Trophoblast cell (in vitro differentiated cells and primary cell): ENCODE measurements at places on chromosomes 1 and 21.
A peak's percentile ranks its signal among the peaks of the same experiment; 100 is the strongest.

GRCh38 chr1:193322211-193322610 lies 135.8 kb upstream of the B3GALT2 start:
- DNase-seq = peak; percentile 77
- no peaks in the 10 kb centered on the region for H3K4me1 ChIP-seq
- no peak overlapping the region for H3K4me3 ChIP-seq
- peak overlapping the region; percentile 9 for H3K27ac ChIP-seq
- H3K27me3 ChIP-seq = no peaks in the 10 kb centered on the region
- no peaks in the 10 kb centered on the region for H3K36me3 ChIP-seq

- H3K4me1 ChIP-seq = no peaks in the 10 kb centered on the region
- H3K4me3 ChIP-seq = no peak overlapping the region
- peak; percentile 35 for DNase-seq
- peaks cover 50% of the 10 kb centered on the region for H3K36me3 ChIP-seq
- no peaks in the 10 kb centered on the region for H3K27me3 ChIP-seq
Observed at GRCh38 chr1:10170239-10170574, 40.2 kb upstream of the KIF1B start.

DNA sequence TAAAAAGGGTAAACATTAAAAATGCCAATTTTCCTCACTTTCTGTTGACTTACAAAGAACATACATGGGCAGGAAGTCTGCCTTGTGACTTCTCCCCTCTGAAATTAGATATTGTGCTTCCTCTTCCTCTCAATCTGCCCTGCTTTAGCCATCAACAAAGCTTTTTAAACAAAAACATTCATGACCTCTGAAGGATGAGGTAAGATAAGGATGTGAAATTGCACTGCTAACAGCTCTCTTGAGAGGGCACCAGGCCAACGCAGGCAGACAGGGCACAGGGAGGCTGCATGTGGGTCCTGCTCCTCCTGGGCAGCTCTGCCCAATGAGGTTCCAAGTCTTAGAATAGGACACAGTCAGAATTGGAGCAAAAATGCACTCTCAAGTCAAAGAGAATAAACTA lies 62.1 kb downstream of the DEGS1 start:
- peaks cover 8% of the 10 kb centered on the region for H3K36me3 ChIP-seq
- no peaks in the 10 kb centered on the region for H3K27me3 ChIP-seq
- H3K4me1 ChIP-seq = no peaks in the 10 kb centered on the region
- no peak for DNase-seq
- H3K27ac ChIP-seq = no peak overlapping the region

GRCh38 chr1:150558761-150559655 lies 9.8 kb downstream of the ADAMTSL4 start:
- H3K36me3 ChIP-seq = peaks cover 29% of the 10 kb centered on the region
- H3K27me3 ChIP-seq = no peaks in the 10 kb centered on the region
- H3K27ac ChIP-seq = peak overlapping the region; percentile 15
- DNase-seq = peak; percentile 69
- H3K4me1 ChIP-seq = peaks cover 31% of the 10 kb centered on the region

- peaks cover 17% of the 10 kb centered on the region for H3K36me3 ChIP-seq
- H3K27me3 ChIP-seq = no peaks in the 10 kb centered on the region
Observed at GRCh38 chr1:228734881-228735801, at the start of gene RHOU. RHOU (plus strand) TSS chr1:228735479; CDS start chr1:228735743, 264 bp downstream.

DNA sequence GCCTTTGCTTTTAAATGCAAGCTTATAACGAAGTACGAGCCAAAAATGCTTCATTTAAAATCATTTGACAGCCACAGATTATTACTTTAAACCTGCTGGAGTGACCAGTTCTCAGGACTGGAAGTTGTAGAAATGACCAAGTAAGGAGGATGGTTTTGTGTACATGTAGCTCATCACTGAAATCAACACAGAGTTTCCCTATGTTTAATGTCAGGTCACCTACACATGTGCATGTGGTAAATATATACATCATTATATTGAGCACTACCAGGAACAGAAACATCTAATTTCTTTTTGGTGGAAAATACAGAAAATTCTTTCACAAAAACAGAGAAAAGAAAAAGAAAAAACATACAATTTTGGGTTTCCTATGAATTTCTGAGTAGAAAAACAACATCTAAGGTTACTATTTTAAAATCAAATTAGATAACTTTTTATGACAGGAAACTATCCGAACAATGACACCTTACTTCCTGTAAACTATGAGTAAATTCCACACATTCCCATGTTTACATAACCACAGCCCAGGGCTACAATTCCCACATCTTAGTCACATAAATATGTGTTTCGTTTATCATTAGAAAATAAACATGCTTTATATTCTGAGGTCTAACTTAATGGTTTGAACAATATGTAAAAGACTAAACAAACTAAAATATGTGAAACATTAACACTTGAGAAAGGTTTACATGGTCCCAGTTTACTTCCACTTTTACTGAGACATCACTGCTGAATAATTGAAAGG lies 73.6 kb downstream of the ZNF281 start:
- no peaks in the 10 kb centered on the region for H3K27me3 ChIP-seq
- DNase-seq = peak; percentile 84
- peaks cover 3% of the 10 kb centered on the region for H3K4me1 ChIP-seq
- no peak overlapping the region for H3K4me3 ChIP-seq
- H3K27ac ChIP-seq = no peak overlapping the region

- H3K36me3 ChIP-seq = no peaks in the 10 kb centered on the region
- H3K27me3 ChIP-seq = no peaks in the 10 kb centered on the region
- no peak for DNase-seq
- H3K4me3 ChIP-seq = no peak overlapping the region
- no peaks in the 10 kb centered on the region for H3K4me1 ChIP-seq
Observed at GRCh38 chr1:3417934-3418333, 36.5 kb upstream of the ARHGEF16 start.

- DNase-seq = no peak
- H3K27ac ChIP-seq = no peak overlapping the region
- no peaks in the 10 kb centered on the region for H3K27me3 ChIP-seq
- no peak overlapping the region for H3K4me3 ChIP-seq
- no peaks in the 10 kb centered on the region for H3K4me1 ChIP-seq
- H3K36me3 ChIP-seq = no peaks in the 10 kb centered on the region
Observed at GRCh38 chr1:76336931-76337371, 262.4 kb downstream of the ST6GALNAC3 start.

- no peaks in the 10 kb centered on the region for H3K4me1 ChIP-seq
- H3K27me3 ChIP-seq = no peaks in the 10 kb centered on the region
- no peak overlapping the region for H3K4me3 ChIP-seq
- no peaks in the 10 kb centered on the region for H3K36me3 ChIP-seq
- H3K27ac ChIP-seq = no peak overlapping the region
Observed at GRCh38 chr21:18705971-18706370, 302.4 kb upstream of the TMPRSS15 start.

DNA sequence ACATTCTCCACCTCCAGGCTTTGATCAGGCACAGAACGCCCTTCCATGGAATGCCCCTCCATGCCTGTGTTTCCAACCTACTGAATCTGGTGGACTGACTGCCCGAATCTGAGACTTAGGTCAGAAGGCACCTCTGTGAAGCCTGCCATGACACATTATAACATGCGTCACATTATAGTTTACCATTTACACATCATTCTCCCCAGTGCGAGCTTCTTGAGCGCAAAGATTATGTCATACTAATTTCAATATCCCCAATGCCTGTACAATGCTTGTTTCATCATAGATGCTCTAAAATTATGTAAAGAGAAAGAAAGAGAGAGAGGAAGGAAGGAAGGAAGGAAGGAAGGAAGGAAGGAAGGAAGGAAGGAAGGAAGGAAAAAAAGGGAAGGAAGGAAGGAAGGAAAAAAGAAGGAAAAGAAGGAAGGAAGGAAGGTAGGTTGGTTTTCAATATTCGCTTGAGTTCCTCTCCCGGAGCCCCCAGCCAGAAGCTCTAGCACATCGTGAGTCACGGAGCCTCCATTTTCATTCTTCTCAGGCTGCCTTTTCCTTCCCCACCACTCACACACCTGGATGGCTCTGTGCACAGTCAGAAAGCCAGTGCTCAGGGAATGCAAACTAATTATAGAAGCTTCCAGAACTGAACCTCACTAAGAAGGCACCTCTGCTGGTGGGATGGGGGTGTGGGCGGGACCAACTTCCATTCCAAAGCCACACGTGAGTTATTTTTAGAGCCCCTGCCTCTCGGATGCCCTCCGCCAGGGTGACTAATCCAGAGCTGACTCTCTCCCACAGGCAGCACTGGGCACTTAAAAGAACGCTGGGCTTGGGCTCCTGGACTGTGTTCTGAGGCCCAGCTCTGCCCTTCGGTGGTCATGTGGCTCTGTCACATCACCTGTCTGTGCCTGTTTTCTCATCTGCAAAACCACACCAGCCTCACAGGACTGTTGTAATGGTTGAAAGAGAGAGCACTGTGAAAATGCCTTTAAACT lies 27.4 kb downstream of the LAMB3 start:
- H3K4me1 ChIP-seq = peaks cover 5% of the 10 kb centered on the region
- H3K27ac ChIP-seq = no peak overlapping the region
- no peak overlapping the region for H3K4me3 ChIP-seq
- H3K36me3 ChIP-seq = no peaks in the 10 kb centered on the region
- peak; percentile 57 for DNase-seq
- no peaks in the 10 kb centered on the region for H3K27me3 ChIP-seq

DNA sequence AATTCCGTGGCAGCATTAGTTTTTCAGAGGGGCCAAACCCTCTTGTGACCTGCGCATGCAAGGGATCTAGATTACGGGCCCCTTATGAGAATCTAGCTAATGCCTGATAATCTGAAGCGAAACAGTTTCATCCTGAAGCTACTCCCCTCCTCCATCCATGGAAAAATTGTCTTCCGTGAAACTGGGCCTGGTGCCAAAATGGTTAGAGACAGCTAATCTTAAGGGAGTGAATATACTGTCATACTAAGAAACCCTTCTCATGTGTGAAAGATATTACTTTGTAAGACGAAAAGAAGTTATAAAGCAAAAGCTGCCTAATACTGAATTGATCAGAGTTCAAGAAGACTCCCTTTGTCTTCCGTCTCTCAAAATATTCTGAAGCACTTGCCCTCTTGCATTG lies 166.3 kb downstream of the DUSP10 start:
- H3K27me3 ChIP-seq = no peaks in the 10 kb centered on the region
- H3K36me3 ChIP-seq = no peaks in the 10 kb centered on the region
- no peak overlapping the region for H3K27ac ChIP-seq
- H3K4me3 ChIP-seq = no peak overlapping the region
- DNase-seq = no peak

GRCh38 chr1:230857077-230857476 lies 11.2 kb downstream of the C1orf198 start:
- H3K4me1 ChIP-seq = peaks cover 37% of the 10 kb centered on the region
- H3K36me3 ChIP-seq = peaks cover 25% of the 10 kb centered on the region
- H3K4me3 ChIP-seq = no peak overlapping the region
- DNase-seq = no peak

- H3K4me1 ChIP-seq = no peaks in the 10 kb centered on the region
- peaks cover 9% of the 10 kb centered on the region for H3K36me3 ChIP-seq
- no peak overlapping the region for H3K27ac ChIP-seq
Observed at GRCh38 chr21:25752416-25752815, 17.6 kb downstream of the GABPA start.

DNA sequence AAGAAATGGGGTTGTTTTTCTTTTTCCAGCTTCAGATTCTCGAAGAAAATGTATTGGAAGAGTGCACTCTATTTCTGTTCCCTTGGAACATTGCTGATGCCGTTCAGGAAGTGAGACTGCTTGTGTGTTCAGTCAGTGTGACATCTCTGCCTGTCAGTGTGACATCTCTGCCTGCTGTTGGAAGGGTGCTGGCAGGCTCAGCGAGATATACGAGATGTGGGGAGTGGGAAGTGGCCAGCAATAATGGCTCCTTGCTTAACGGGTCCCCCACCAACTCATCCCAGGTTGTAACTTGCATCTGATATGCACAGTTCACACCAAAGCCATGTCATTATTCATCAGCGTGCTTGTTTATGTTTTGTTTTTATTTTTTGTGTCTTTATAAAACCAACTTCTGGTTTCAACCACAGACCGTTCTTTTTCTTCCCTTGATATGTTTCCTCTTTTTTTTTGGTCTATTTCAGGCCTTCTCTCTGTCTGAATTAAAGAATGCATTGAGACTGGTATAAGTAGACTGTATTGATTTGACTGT lies 145.4 kb downstream of the GALNT2 start:
- DNase-seq = no peak
- H3K4me3 ChIP-seq = no peak overlapping the region
- no peaks in the 10 kb centered on the region for H3K27me3 ChIP-seq
- H3K4me1 ChIP-seq = peaks cover 12% of the 10 kb centered on the region

GRCh38 chr21:40575976-40576375 lies 271.0 kb downstream of the DSCAM start:
- no peaks in the 10 kb centered on the region for H3K4me1 ChIP-seq
- no peak overlapping the region for H3K27ac ChIP-seq
- no peaks in the 10 kb centered on the region for H3K27me3 ChIP-seq
- no peak overlapping the region for H3K4me3 ChIP-seq
- no peak for DNase-seq

DNA sequence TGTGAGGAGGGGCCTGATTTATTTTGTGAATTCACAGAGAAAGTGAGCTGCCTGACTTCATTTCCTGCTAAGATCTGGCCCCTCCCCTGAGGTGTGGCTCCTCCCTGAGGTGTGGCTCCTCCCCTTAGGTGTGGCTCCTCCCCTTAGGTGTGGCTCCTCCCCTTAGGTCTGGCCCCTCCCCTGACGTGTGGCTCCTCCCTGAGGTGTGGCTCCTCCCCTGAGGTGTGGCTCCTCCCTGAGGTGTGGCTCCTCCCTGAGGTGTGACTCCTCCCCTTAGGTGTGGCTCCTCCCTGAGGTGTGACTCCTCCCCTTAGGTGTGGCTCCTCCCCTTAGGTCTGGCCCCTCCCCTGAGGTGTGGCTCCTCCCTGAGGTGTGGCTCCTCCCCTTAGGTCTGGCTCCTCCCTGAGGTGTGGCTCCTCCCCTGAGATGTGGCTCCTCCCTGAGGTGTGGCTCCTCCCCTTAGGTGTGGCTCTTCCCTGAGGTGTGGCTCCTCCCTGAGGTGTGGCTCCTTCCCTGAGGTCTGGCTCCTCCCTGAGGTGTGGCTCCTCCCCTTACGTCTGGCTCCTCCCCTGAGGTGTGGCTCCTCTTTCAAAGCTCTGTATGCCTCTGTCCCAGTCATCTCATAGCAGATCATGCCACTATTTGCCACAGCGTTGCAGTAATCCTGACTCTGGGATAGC lies 26.9 kb upstream of the LRRC3 start:
- no peaks in the 10 kb centered on the region for H3K36me3 ChIP-seq
- no peak overlapping the region for H3K4me3 ChIP-seq
- no peaks in the 10 kb centered on the region for H3K4me1 ChIP-seq
- no peak overlapping the region for H3K27ac ChIP-seq
- no peaks in the 10 kb centered on the region for H3K27me3 ChIP-seq

DNA sequence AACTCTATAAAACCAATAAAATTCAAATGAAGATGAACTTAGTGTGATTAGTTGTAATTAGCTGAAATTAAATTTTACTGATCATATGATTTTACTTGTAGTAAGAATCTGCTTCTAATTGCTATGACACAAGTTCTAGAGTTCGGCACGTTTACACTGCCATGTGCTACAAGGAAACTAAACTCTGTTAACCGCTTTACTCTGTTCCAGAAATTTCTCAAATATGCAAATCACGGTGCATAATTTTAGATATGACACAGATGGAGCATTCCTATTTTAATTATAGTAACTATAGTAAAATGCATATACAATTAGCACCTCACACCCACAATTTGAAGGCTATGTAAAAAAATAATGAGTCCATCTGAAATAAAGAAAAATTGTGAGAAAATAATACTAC lies 14.8 kb downstream of the HEATR1 start:
- H3K27ac ChIP-seq = no peak overlapping the region
- H3K4me3 ChIP-seq = no peak overlapping the region
- DNase-seq = no peak
- peaks cover 3% of the 10 kb centered on the region for H3K36me3 ChIP-seq
- H3K27me3 ChIP-seq = no peaks in the 10 kb centered on the region
